ENCODE measurements at places on chromosomes 7 and 10.
A peak's percentile ranks its signal among the peaks of the same experiment; 100 is the strongest.

- DNase-seq = no peak
Measured at GRCh38 chr10:112382515-112383235, 8.8 kb downstream of the ACSL5 start.

- DNase-seq = no peak
Measured at GRCh38 chr7:15922002-15922401, 235.5 kb upstream of the MEOX2 start.

- no peak for DNase-seq
Measured at GRCh38 chr7:149558149-149558861, 60.7 kb upstream of the ZNF746 start.

DNA sequence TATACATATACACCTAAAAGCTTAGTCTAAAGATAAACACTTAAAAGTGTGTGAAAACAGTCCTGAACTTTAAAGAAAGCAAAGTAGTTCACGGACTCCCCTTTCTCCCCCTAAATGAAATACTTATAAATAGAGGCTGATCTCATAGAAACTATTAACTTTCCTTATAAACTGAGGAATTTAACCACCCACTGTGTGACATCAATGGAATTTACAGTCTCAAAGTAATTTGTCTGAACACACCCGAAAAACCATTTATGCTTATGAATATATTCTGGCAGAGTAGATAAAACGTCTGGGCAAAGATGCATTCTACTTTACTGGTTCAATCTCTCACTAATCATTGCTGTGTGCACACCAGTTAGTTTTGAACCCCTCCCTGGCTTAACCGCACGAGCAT is 181.8 kb upstream of the DGKB start:
- no peak for DNase-seq

DNA sequence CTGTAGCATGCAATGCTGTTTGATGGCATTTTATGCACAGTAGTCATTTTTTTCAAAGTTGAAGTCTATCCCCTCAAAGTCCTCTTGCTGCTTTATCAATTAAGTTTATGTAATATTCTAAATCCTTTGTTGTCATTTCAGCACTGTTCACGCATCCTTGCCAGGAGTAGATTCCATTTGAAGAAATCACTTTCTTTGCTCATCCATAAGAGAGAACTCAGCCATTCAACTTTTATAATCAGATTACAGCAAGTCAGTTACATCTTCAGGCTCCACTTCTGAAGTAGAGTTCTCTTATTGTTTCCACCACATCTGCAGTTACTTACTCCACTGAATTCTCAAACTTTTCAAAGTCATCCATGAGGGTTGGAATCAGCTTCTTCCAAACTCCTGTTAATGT is 32.3 kb downstream of the SDHAF3 start:
- no peak for DNase-seq

DNA sequence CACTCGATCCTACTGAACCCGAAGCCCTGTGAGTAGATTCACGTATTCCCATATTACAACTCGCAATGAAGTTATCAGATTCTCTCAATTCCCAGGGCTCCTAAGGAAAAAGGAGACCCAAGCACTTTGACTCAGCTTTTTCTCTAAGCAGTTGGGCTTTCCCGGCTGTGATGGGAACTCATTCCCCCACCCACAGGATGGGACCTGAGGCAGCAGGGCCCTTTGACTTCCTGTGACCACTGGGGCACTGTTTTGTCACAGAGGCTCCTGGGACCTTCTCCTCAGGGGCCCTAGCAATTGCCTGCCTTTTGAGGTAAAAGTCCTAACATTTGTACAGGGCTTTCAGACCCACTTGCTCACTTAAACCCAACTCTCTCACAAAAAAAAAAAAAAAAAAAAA is 122.8 kb upstream of the PDLIM1 start:
- DNase-seq = no peak

DNA sequence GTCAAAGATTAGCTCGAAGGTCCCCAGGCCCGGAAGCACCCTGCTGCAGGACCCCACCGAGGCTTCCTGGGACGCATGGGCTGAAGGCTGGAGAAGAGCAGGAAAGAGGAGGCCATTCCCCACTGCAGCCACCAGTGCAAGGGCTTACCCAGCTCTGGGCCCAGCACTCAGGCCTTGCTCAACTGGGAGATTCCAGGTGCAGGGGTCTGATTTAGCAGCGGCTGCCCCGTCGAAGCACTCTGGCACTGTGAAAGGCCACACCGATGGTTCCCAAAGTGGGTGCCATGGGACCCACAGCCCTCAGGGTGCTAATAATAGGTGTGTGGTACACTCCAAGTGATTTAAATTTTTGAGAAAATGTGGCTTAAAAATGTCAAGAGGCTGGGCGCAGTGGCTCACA is 130.9 kb downstream of the OAT start:
- DNase-seq = no peak

GRCh38 chr10:34006471-34006870 is 672.0 kb upstream of the NRP1 start:
- no peak for DNase-seq

GRCh38 chr10:86155054-86155921 is 211.3 kb downstream of the GRID1 start:
- no peak for DNase-seq

DNA sequence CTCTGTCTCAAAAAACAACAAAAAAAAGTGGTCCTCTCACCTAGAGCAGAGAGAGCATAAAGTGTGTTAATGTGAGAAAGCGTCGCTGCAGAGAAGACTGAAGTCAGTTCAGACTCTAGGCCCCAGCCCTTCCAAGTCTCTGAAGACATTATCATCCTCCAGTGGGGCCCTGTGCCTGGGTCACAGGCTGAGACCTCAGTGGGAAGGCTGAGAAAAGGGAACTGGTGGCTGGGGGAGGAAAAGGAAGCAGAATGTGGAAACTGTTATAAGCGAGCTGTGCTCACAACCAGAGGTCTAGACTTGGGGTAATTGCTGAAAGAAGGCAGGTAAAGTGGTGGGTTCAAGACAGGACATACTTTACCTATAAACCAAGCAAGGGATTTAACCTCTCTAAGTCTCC is 4.9 kb upstream of the RRP12 start:
- DNase-seq = no peak

DNA sequence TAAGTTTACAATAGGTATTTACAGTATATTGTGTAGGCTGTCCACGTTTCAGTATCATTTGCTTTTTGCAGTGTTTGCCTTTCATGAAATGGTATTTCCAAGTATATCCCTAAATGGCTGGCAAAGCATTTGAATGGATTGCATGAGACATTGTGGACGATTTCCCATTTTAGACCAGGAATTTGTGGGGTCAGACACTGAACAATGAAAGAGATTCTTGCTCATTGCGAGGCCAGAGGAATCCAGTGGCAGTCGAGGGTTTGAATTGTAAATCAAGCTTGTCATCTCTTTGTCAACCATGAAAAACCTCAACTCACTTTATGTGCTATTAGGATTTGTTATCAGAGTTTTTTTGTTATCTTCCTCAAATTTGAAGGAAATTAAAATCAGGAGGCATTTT is 70.8 kb downstream of the CREB5 start:
- DNase-seq = no peak

GRCh38 chr7:2019711-2020511 is 212.8 kb downstream of the MAD1L1 start:
- peak; percentile 51 for DNase-seq

DNA sequence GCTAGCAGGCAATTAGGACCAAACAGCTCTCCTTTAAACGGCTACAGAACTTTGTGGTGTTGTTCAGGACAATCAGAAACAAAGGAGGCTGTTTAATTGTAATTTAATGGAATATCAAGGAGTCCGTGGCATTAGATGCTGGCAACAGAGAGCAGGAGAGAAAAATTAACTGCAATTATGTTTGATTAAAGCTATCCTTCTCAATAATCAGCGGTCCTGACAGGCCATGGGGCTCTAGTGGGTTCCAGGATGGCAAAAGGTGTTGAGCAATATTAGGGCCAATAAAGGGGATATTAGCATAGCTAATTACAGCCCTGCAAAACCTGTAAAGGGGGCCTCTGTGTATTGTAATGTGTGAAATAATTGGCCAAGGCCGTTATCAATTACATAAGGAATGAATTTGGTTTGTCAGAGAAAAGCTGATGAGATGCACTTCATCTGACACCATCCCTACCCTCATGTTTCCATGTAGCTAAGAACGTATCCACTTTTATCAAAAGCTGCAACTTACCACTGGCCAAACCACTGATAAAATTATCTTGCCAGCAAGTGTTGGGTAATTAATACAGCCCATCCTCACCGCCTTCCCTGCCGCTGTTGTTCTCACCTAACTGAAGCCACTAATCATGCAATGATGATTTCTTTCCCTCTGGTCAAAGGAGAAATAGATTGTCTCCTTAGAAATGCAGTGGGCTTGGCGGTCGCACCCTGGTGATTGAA is 81.6 kb downstream of the EBF3 start:
- DNase-seq = no peak

DNA sequence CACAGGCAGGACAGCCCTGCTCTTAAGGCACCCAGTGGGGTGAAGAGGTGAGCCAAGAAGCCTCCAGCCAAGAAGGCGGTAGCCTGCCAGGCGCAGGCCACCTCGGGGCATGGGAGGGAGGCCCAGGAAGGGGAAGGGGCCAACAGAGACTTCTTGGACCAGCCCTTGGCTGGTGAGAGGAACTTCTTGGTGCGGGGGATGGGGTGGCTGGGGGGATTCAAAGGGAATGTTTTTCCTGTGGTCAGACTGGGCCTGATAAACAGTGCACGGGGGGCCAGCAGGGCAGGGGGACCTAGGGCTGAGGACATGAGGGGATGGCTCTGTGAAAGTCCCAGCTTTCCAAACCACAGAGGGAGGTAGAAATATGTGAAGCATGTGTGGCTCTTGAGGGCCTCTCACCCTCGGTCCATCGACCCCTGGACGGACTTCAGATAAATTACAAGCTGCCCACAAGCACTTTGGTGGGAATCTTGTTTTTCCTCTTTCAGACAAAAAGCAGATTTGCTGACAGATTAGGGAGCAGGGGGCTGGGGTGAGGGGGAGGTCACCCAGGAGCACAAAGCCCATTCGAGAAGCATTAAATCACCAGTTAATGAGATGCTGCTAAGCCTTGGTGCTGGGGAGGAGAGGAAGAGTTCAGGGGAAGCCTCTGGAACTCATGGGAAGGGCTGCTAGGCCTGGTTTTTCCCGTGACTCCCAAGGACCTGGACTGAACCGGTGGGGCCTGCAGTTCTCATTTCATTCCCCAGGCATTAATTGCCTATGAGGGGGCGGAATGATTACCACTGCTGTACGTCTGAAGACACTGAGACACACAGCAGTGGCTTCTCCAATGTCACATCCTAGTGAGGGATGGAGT is 11.3 kb downstream of the CRYGN start:
- no peak for DNase-seq
